Epithelial cell of alveolus of lung (primary cell): ENCODE measurements at places on chromosomes 6 and 20. TPM values are rescaled to one million over a fixed set of nuclear protein-coding genes. Genes with fewer than 3 reads are reported as not detected.

MOXD1 gene
- 16.0 and 20.6 TPM in 2 replicates for total RNA-seq

ZBTB46 gene
- total RNA-seq, result 3.7 TPM in 2 replicates

TAAR8 gene
- total RNA-seq, result not detected in 2 replicates

KCNK5 gene
- total RNA-seq, result 0.13 TPM in 1 of 2 replicates, not detected in the other

SLC17A3 gene
- not detected in 2 replicates for total RNA-seq

OR2B6 gene
- total RNA-seq, result not detected in 2 replicates

LPA gene
- total RNA-seq, result not detected in 2 replicates

SOX18 gene
- total RNA-seq, result 0.13 and 2.4 TPM in 2 replicates

ABCC10 gene
- total RNA-seq, result 16.8 and 17.6 TPM in 2 replicates

TUBB1 gene
- total RNA-seq, result not detected in 2 replicates

LINC00237 gene
- not detected in 2 replicates for total RNA-seq

RIPOR3 gene
- total RNA-seq, result 2.3 and 13.7 TPM in 2 replicates

BTNL2 gene
- not detected in 2 replicates for total RNA-seq

PNPLA1 gene
- not detected in 2 replicates for total RNA-seq

CD93 gene
- 5.6 and 8.6 TPM in 2 replicates for total RNA-seq

PAX1 gene
- not detected in 2 replicates for total RNA-seq

KIAA0408 gene
- total RNA-seq, result 1.6 and 2.2 TPM in 2 replicates

DCDC2 gene
- not detected in 2 replicates for total RNA-seq

HUS1B gene
- 0.40 and 0.91 TPM in 2 replicates for total RNA-seq

TAGAP gene
- 0.13 TPM in 1 of 2 replicates, not detected in the other for total RNA-seq

CLDN20 gene
- total RNA-seq, result not detected in 2 replicates

MYLIP gene
- 2.3 and 5.3 TPM in 2 replicates for total RNA-seq

SRSF3 gene
- 127 and 269 TPM in 2 replicates for total RNA-seq

DAAM2 gene
- 2.5 and 23.4 TPM in 2 replicates for total RNA-seq

FOXQ1 gene
- total RNA-seq, result 0.39 and 4.9 TPM in 2 replicates

CCDC28A gene
- 15.0 and 17.8 TPM in 2 replicates for total RNA-seq

MRAP2 gene
- 0.13 TPM in 1 of 2 replicates, not detected in the other for total RNA-seq

NKX2-4 gene
- total RNA-seq, result not detected in 2 replicates

CLPSL2 gene
- not detected in 2 replicates for total RNA-seq

IBTK gene
- 16.5 and 31.3 TPM in 2 replicates for total RNA-seq

TBC1D20 gene
- total RNA-seq, result 27.2 and 32.7 TPM in 2 replicates

SMIM26 gene
- 75.1 and 172 TPM in 2 replicates for total RNA-seq

ZNF311 gene
- 1.4 and 2.2 TPM in 2 replicates for total RNA-seq

RFX6 gene
- not detected in 2 replicates for total RNA-seq

DDX43 gene
- total RNA-seq, result 0.08 and 1.0 TPM in 2 replicates

PPARD gene
- 17.3 and 21.2 TPM in 2 replicates for total RNA-seq

RIPPLY2 gene
- not detected in 2 replicates for total RNA-seq

CST7 gene
- not detected in 2 replicates for total RNA-seq

HNF4A gene
- total RNA-seq, result not detected in 2 replicates

LCA5 gene
- 5.3 and 7.5 TPM in 2 replicates for total RNA-seq

SS18L1 gene
- 4.8 and 11.9 TPM in 2 replicates for total RNA-seq
